ENCODE measurements at places on chromosomes 2 and 18.

DNA sequence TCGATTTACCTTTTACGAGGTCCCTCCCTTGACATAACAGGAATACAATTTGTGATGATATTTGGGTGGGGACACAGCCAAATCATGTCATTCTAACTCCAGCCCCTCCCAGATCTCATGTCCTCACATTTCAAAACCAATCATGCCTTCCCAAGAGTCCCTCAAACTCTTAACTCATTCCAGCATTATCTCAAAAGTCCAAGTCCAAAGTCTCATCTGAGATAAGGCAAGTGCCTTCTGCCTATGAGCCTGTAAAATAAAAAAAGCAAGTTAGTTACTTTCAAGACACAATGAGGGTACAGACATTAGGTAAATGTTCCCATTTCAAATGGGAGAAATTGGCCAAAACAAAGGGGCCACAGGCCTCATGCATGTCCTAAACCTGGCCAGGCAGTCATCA is 381.1 kb downstream of the PIK3C3 start:
- no peak for DNase-seq

DNA sequence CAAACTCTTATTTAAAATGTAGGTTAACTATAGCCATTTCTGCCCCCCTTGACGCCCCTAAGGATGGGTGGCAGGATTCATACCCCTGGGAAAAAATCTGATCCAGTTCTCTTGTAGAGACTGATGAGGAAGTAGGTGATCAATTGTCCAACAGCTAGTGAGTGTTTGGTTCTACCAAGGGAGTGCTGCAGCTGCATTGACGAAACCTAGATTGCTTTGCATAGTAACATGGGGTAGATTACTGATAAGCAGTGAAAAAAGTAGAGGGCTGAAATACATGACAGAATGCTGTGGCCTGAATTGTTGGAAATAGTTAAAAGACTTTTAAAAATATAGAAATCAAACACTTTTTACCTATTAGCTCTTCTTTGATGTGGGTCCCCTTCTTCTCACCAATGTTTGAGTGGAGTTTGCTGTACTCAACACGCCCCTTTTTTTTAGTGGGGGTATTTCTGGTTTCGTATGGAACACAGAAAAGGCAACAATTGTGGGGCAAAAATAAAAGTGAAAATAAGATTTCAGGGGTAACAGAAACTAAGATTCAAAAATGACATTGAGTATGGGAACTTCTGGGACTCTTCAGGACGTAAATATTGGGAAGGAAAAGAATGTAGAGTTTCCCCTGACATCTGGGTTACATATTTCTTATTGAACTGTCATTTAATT is 66.2 kb downstream of the MAIP1 start:
- DNase-seq, result no peak

DNA sequence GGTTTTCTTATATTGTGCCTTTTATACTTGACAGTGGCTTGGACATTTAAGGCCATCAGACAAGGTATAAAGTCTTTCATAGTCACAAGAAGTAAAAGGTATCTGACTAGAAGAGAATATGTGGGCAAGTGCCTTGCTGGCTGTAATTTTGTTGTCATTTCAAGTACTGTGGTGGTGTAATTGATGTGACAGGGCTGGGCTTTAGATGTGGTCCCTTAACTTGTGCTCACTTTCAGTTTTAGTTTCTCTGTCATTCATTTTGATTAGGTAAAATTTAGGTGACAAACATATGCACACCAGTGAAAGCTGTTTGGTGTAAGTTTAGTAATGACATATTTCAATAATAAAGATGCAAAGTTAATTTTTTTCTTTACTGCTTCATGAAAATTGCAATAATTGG is 31.2 kb upstream of the TBR1 start:
- DNase-seq, result no peak

- no peak for DNase-seq
Measured at GRCh38 chr2:66252109-66252508, 182.8 kb upstream of the MEIS1 start.

- no peak for DNase-seq
Measured at GRCh38 chr2:187435756-187436155, 12.3 kb downstream of the CALCRL start.

GRCh38 chr2:95278051-95278471 is 3.8 kb downstream of the PROM2 start:
- peak; percentile 84 for DNase-seq

DNA sequence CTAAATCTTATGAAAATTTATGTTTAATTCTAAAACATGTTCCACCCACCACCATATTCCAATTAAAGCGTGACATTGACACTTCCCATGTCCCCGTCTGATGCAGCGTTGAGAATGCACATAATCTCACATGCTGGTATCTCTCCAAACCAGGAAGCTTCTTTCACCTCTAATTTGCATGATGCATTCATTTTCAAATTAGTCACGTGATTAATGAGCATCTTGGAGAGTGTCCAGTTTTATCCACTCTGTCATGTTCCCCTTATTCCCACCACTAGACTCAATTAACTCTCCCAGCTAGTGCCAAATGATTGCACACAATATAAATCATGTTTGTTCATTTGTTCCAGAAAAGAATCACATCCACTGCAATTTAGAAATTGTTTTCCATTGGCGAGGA is 105.8 kb downstream of the RIT2 start:
- no peak for DNase-seq

DNA sequence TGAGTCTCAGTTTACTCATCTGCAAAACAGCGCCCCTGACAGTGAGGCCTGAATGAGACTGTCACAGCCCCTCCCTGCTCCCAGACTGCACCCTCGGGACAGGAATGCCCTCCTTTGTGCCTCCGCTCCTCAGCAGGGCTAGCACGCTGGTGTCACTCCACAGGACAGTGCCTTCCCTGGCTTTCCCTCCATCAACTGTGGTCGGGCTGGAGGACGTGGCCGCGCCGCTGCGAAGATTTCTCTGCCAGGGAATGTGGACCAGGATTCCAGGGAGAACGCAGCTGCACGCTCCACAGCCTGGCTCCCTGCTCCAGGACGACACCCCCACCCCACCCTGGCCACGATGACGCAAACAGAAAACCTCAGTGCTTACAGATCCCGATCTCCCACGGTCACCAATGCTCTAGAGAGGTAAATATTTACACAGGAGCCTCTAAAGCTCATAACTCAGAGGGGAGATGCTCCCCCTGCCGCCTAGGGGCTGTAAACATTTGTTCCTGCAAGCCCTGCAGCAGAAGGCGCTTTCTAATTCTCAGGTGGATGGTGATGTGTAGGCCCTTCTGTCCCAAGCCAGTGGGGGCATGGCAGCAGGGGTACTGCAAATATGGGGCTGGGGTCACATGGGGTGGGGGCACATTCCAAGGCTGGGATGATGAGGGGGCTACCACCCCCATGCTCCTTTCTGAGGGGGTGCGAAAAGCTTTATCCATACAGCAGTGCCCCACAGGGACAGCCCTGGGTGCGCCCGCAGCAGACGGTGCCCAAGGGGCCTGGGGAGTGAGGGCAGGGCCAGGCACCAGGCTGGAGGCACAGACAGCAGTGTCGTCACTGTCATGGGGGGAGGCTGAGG is 12.4 kb downstream of the HS6ST1 start:
- peak; percentile 95 for DNase-seq

DNA sequence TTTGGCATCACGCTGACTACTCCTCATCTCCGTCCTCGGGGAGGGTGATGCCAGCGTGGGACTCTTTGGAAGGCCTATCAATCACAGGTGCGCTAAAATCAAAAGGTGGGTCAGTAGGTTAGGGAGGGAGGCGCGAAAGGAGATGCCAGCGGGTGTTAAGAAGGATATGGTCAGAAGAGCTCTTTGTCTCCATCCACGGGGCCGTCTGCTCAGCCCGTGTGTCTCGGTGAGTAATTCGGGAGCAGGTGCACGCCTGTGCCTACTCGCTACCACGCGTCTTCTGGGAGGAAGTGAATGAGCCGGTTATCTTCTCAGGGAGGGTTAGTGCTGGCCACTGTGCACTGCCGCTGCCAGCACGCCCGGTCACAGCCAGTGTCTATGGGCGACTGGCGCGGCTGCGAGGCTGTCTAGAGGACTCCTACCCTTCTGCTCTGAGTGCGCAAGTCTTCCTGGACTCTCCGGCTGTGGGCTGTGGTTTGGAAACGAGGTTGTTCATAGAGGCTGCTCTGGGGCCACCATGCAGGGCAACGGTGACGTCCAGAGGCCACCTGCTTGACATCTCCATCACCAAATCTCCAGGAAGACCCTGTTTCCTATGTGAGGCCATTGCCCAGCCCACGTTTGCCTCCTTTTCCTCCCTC is 153.4 kb downstream of the MBP start:
- no peak for DNase-seq

DNA sequence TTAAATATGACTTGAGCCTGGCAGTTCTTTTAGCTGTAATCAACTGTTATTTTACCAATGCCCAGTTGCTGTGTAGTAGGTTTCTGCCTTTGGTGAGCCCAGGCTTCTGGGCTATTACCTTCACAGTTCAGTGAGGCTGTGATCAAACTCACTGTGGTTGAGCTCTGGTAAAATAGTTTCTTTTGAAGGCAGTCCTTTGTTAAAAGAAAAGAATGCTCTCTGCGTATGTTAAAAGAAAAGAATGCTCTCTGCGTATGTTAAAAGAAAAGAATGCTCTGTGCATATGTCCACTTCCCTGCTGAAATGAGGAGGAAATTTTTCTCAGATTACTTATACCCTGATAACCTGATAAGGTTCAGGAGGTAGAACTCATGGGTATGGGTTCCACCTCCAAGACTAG is 244.3 kb downstream of the RNF144A start:
- no peak for DNase-seq

DNA sequence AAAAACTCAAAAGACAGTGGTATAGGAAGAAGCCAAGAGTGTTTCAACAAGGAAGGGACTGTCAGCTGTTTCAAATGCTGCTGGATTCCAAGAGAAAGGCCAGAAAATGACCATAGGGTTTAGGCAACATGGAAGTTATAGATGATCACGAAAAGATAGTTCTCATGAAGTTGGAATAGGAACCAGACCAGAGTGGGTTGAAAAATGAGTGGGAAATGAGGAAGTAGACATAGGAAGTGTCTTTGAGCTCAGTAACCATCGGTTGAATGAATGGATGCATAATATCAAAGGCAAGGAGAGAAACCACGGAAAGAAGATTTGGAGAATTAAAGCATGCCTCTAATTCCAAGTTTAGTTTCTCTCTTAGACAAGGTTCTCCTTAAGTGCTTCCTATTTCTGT is 1.3 kb downstream of the NCAPH start:
- DNase-seq, result no peak

GRCh38 chr18:63451799-63452660 is 24.7 kb upstream of the SERPINB5 start:
- DNase-seq, result no peak

DNA sequence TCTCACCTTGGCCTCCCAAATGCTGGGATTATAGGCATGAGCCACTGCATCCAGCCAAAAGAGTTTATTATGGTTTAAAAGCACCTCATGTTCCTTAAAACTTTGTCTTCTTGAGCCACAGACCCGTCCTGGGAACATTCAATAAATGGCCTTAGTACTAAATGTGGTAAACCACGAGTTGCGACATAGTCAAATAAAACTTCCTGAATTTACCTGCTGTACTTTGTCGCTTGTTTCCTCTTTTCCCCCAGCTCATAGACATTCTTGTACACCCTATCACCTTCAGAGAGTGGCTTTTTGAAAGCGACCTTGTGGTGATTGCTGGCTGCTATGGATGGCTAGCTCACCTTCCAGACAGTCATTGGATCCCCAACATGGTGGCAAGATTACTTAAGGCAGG is 310.4 kb downstream of the LRRTM1 start:
- no peak for DNase-seq

GRCh38 chr2:230319211-230319862 is 7.7 kb upstream of the SP140L start:
- DNase-seq, result no peak

- DNase-seq, result no peak
Measured at GRCh38 chr2:142849820-142850219, 27.6 kb upstream of the KYNU start.

GRCh38 chr2:221515864-221516263 is 56.2 kb downstream of the EPHA4 start:
- DNase-seq, result no peak

GRCh38 chr18:11392292-11392691 is 217.1 kb upstream of the SLC35G4 start:
- DNase-seq, result no peak

DNA sequence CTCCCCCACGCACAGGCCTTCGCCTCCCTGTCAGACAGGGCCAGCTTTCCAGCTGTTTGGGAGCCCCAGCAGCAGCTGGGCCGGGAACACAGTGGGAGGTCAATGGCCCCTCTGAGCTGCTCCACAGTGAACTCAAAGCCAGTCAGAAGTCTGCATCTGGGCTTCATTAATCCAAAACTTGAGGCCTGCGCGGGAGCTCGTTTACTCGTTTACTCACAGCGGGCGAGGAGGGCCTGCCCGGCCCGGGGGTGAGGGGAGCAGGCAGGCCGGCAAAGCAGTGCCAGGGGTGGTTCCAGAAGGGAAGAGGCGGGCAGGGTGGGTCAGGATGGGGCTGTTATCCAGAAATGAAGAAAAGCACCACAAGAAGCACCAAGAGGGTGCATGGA is 36.8 kb upstream of the SEMA4C start:
- peak; percentile 77 for DNase-seq

GRCh38 chr2:55112229-55113031 is 62.2 kb upstream of the RTN4 start:
- DNase-seq, result peak; percentile 52

- DNase-seq, result no peak
Measured at GRCh38 chr2:113851640-113852039, 38.2 kb upstream of the ACTR3 start.

- no peak for DNase-seq
Measured at GRCh38 chr2:186641132-186641806, 51.4 kb downstream of the ITGAV start.

GRCh38 chr2:159712929-159713420 is 669 bp downstream of the MARCHF7 start:
- peak; percentile 9 for DNase-seq

GRCh38 chr18:13237073-13237472 is 18.5 kb downstream of the LDLRAD4 start:
- no peak for DNase-seq

DNA sequence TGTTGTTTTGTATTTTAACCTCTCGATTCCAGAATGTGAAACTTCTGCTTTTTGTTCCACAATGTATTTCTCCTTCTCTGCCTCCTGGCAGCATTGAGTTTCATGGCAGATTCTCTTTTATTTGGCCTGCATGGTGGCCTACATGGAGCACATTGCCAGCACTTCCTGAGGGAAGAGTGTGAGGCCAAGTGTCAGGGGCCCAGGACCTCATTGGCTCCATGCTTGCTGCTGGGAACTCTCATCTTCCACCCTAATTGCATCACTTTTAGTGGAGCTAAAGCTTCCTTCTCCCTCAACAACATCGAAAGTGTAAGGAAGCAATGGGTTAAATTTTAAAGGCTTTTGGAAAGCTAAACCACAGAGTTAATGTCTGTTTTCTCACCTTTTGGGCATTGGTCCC is 9.5 kb downstream of the TRIB2 start:
- no peak for DNase-seq

DNA sequence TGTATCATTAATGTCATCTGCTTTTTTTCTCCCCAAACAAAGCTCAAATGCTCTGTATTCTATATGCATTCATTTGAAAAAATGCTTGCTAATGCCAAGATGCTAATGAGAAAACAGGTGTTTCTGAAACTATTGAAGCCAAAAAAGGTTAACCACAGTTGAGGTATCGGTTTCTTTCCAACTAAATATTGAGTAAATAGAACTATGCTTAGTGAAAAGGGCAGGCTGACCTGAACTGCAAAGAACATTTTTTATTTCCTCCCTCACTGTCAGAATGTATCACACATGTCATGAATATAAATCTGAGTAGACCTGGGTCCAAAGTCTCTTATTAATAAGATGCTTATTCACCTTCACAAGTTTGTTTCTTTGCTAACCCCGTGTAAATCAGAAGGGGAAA is 866.6 kb downstream of the CPS1 start:
- DNase-seq, result no peak

GRCh38 chr2:102321941-102322719 is 10.8 kb downstream of the IL1RL1 start:
- no peak for DNase-seq

GRCh38 chr2:201938156-201938775 is 95.4 kb upstream of the FZD7 start:
- no peak for DNase-seq
